ENCODE measurements at places on chromosomes 7 and 10.

- peak; percentile 57 for DNase-seq
Measured at GRCh38 chr10:133388973-133389818, 4.8 kb upstream of the MTG1 start.

DNA sequence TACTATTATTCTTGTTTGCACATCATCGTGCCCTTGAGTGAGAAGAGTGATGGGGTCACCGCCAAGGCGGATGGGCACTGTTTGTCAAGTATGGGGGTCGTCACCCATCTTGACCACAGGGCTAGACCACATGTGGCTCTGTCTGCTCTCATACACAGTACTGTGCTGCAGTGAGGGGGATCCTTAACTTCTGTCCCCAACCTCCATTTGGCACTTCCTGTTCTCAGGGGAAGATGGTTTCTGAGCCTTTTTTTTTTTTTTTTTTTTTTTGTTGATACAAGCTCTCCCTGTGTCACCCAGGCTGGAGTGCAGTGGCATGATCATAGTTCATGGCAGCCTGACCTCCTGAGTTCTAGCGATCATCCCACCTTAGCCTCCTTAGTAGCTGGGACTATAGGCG lies 13.6 kb downstream of the WBP1L start:
- no peak for DNase-seq

DNA sequence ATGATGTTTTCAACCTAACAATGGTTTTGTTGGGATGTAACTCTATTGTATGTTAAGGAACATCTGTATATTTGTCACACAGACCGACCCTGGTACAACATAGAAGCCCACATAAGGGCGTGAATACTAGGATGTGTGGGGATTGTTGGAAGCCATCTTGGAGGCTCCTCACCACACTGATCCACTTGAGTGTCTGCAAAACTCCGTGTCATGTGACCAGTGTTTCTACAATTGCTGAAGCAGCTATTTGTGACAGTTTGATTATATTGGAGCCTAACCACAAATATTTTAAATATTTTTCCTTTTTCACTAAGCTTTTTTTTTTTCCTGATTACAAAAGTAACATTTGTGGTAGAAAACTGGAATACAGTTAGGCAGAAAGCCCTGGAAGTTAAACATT lies 27.9 kb downstream of the RALA start:
- DNase-seq, result no peak

DNA sequence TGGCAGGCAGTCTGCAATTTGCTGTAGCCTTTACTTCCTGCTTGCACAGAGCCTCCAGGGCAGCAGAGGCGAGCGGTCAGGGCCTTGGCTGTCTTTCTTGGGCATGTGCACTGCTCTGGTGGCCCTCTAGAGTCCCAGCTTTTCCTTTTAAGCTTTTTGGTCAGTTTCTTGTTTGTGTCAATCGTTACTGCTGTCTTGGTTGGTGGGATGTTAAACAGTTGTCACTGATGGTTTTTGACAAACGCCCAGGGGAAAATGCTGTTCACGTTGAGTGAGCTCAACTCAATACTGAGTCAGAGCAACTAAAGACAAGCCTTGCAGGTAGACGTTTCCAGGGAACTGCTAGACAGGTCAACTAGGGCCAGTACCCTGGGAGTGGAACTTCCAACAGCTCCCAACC lies 14.0 kb downstream of the PRKRIP1 start:
- DNase-seq, result no peak

DNA sequence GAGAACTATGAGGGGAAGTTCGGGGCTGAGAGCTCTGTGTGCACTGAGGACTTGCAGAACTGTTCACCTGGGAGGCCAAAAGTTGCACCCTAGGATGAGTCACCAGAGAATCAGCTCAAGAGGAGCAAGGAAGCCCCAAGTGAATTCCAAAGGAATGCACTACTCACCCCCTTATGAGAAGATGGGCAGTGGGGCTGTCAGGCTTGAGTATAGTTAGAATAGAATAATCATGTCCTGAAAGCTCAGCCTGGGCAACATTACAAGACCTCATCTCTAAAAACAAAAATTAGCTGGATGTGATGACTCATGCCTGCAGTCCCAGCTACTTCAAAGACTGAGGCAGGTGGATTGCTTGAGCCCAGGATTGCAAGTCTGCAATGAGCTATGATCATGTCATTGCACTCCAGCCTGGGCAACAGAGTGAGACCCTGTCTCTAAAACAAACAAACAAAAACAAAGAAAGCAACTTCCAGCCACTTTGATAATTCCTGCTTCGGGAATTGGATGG lies 30.0 kb downstream of the MAP3K8 start:
- DNase-seq, result no peak

GRCh38 chr10:7512487-7512886 lies 101.7 kb upstream of the SFMBT2 start:
- DNase-seq, result no peak

GRCh38 chr10:94049911-94050310 lies 56.2 kb downstream of the PLCE1 start:
- no peak for DNase-seq

- DNase-seq, result no peak
Measured at GRCh38 chr7:85065888-85066485, 120.9 kb downstream of the SEMA3D start.

DNA sequence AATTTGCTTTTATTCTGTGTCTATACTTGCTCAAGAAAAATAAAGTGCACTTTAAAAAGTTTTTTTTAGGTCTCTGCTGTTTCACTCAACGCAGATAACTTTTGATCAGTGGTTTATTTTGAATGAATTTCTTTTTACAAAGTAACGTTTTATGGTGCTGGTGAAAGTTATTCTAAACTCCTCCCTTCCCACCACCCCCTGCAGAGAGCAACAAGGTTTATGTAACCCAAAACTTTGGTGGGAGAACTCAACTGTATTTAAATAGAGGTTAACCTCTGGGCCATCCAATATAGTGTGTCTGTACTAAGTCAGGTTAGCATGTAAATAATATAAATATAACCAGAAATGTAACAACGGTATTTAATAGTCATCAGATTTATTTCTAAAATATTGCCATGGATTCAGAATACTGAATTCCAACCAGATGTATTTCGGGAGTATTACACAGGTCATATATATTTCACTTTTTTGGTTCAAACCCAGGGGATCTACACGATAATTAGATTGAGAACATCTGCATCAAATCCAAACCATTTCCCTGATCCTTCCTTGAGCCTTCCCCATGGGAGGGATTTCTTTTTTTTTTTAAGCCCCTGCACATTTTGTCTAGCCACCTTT lies 3.9 kb upstream of the CUX1 start:
- DNase-seq, result no peak

DNA sequence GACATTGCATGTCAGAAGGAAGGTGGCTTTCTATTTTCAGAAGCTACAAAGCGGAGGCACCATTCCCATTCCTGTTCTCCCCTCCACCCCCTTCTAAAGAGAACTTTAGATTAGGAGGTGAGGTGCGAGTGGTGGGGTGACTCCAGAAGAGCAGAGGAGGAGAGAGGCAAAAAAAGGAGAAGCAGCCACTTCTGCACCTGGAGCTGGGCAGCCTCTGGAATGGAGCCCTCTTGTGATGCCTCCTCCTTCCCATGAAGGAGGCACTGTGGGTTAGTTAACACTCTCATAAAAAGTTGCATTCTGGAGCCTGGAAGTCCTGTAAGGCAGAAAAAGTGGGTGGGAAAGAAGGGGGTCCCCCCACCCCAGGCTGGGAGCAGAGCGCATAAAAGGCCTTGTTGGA lies 4.8 kb downstream of the PTF1A start:
- DNase-seq, result no peak

GRCh38 chr10:121577568-121577967 lies 20.7 kb downstream of the FGFR2 start:
- no peak for DNase-seq

Measured in hematopoietic multipotent progenitor cell treated with erythropoietin and hydrocortisone succinate and interleukin-3 and kit ligand, for 4 days (in vitro differentiated cells).